ENCODE measurements at places on chromosomes 2 and 18.

- no peak for DNase-seq
These were observed 114.0 kb downstream of the CYP26B1 start for GRCh38 chr2:72033636-72034035.

- no peak for DNase-seq
These were observed 3.0 kb upstream of the TMEM37 start for GRCh38 chr2:119428488-119429224.

DNA sequence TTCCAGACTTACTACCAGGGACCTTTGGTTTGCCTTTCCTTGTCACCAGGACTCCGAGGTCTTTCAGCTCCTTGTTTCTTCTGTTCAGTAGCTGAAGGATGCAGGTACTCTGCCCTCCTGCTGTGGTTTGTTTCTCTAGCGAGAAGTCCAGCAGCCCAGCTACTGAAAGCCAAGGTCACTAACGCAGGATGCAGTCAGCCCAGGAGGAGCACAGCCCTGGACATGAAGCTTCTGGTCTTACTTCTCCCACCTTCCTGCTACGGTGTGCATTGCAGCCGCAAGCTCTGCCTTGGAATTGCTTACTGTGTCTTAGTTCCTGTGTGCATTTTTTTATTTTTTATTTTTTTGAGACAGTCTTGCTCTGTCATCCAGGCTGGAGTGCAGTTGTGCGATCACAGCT lies 62.4 kb downstream of the DGKD start:
- DNase-seq, result no peak

GRCh38 chr2:181241366-181241765 lies 215.8 kb upstream of the ITGA4 start:
- DNase-seq, result no peak

DNA sequence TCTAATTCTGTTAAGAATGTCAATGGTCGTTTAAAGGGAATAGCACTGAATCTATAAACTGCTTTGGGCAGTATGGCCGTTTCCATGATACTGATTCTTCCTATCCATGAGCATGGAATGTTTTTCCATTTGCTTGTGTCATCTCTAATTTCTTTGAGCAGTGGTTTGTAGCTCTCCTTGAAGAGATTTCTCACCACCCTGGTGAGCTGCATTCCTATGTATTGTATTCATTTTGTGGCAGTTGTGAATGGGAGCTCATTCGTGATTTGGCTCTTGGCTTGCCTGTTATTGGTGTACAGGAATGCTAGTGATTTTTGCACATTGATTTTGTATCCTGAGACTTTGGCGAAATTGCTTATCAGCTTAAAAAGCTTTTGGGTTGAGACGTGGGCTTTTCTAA lies 38.3 kb upstream of the WDR75 start:
- DNase-seq, result no peak

DNA sequence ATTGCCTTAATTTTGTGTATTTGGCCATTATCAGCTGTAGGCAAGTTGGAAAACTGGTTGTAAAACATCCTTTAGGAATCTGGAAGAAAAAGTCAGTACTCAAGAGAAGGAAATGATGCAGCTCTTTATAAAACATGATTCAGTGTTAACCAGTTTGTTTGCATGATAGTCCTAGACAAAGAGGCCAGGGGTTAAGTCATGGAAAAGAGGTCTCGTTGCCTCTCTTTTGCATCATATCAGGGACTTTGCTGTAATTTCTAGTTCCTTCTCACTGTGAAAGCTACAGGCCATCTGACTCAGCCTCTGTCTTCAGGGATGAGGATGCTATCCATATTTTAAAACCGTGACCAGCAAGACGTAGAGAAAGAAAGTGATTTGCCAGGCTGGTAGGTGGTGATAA lies 38.0 kb downstream of the NPAS2 start:
- DNase-seq, result no peak

GRCh38 chr2:217363470-217363869 lies 503.6 kb upstream of the TNP1 start:
- DNase-seq, result no peak

DNA sequence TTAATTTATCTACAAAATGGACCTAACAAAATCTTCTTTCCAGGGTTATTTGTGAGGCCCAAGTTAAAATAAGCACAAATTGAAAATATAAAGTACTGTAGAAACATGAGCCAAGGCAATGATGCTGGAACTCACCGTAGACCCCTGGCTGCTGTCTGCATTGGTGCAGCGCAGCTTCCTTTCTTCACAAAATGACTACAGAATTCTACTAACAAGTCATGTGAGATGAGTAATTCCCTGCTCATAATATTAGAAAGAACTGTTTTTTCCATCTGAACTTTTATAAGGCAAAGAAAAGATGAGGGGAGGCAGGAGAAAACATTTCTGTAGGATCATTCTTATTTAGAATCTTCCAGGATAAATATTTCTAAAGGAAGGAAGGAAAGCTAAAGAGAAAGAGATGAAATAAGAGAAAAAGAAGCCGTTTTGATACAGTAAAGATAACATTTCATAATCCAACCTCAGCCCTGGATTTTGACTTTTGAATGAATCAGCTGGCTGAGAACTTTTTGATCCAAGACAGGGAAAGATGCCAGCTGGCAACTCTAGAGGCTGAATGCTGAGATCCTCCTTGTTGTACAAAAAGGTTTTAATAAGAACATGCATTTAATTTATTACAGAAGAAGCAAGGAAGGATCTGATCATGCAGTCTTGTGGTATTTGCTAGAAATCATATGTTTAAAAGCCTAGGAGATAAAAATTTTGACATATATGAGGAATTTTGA lies 183.9 kb upstream of the KLHL14 start:
- no peak for DNase-seq

- no peak for DNase-seq
These were observed 82.9 kb downstream of the NFATC1 start for GRCh38 chr18:79478484-79479115.

- DNase-seq, result no peak
These were observed 8.9 kb upstream of the GALNT1 start for GRCh38 chr18:35572644-35573043.

- no peak for DNase-seq
These were observed 54.9 kb downstream of the ANTXR1 start for GRCh38 chr2:69067866-69068265.

GRCh38 chr2:181140414-181140813 lies 160.0 kb downstream of the UBE2E3 start:
- DNase-seq, result no peak

- no peak for DNase-seq
These were observed 51.2 kb downstream of the SLC14A2 start for GRCh38 chr18:45666520-45666919.

DNA sequence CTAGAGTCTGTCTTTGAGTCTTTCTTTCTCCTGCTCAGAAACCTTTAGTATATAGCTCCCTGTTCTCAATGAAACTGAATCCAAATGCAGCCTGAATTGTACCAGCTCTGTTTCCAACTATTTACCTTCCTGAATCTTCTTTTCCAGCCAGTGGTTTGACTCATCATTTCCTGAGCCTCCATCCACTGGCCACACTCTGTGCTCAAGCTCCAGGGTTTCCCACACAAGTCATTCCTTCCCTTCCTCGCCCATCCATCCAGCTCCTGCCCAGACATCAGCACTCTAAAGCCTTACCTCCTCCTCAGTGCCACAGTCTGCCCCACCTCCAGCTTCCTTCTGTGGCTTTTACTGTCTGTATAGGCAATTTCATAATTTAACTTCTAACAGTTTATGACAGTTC lies 233.6 kb upstream of the RASGRP3 start:
- DNase-seq, result no peak

DNA sequence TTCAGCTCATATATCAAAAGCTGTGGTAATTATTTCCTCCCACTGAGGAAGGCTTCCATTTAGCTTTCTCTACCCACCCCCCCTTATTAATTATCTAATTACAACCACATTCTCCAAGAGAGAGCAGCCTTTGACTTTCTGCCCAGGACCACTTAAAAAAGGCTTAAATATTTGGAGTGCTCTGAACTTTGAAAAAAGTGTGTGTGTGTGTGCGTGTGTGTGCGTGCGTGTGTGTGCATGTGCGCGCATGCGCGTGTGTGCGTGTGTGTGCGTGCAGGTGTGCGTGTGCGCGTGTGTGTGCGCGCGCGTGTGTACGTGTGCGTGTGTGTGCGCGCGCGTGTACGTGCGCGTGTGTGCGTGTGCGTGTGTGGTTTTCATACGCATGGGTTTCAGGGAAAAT lies 57.8 kb downstream of the TWIST2 start:
- no peak for DNase-seq
